ENCODE measurements at places on chromosomes 7 and 10. TPM values are rescaled to one million over a fixed set of nuclear protein-coding genes. Genes with fewer than 3 reads are reported as not detected.

ITIH2 gene
- total RNA-seq: not detected

FAM25A gene
- total RNA-seq: not detected

C7orf33 gene
- total RNA-seq: not detected

NKX6-2 gene
- not detected for total RNA-seq

CFAP46 gene
- total RNA-seq: 1.9 TPM

SLC26A3 gene
- total RNA-seq: not detected

GSTO2 gene
- total RNA-seq: 2.0 TPM

OPN1SW gene
- not detected for total RNA-seq

IPMK gene
- 9.1 TPM for total RNA-seq

COG5 gene
- 28.5 TPM for total RNA-seq
